Posterior cingulate gyrus (tissue), 11 donors: ENCODE measurements at places on chromosomes 7 and 10.

- peak; percentile 78 for DNase-seq
These were observed 7.3 kb downstream of the ATP6V1F start for GRCh38 chr7:128869944-128870285.

DNA sequence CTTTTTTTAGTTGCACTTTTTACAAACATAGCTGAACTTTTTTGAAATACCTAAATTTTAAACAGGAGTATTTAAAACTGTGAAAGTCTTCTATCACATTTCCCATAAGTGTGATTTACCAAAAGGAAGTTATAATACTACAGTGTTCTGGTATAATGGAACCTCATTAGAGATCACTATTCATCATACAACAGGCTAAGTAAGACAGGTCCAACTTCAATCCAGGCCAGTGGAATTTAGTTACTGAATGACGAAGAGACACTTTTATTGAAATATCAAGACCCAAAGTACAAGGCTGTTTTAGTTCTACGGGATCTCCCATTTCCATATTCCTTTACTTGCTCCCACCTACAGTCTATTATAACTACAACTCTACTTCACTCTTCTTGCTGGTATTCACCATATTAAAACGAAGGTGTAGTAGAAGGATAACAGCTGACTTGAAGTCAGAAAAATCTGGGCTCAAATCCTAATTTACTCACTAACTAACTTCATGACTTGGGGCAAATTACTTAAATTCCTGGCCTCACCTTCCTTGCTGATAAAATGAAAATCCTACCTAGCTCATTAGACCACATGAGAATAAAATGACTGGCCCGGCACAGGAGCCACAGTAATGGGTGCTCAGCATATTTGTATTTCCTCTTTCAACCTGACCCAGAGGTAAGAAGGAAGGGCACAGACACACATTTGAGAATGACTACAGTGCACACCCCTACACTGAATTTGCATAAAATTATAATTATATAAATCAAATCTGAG is 21.6 kb downstream of the GPAM start:
- no peak for DNase-seq

- no peak for DNase-seq
These were observed 99.8 kb downstream of the TCF7L2 start for GRCh38 chr10:113049881-113050280.

GRCh38 chr7:53246957-53247356 is 211.5 kb downstream of the POM121L12 start:
- DNase-seq, result no peak

DNA sequence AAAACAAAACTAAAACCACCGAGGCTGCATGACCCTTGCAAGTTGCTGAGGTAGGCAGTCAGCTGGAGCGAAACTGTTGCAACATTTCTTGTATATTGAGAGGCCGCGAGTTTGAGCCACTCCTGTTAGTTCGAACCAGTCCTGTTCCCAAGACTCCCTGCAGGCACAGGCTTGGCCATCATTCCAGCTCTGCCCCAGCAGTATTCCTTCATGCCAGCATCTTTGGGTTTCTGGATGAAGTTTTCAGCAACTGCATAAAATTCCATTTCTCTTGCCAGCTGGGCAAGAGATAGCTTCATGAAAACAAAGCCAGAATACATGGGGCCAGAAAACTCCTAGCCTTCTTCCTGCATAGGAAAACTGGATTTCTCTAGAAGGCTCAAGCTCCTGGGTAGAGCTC is 207.6 kb downstream of the FRMD4A start:
- no peak for DNase-seq

DNA sequence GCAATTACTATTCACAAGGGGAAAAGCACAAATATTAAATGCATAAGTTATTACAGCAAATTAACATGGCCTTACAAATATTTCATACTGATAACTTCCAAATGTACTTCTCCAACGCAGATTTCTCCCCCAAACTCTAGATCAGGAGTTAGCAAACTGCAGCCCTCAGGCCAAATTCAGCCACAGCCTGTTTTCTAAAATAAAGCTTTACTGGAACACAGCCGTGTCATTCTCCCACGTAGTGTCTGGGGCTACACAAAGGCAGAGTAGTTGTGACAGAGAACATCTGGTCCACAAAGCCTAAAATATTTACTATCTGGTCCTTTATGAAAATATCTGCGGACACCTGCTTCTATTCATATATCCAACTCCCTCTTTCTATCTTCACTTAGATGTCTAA is 151.8 kb upstream of the AHR start:
- DNase-seq, result no peak

DNA sequence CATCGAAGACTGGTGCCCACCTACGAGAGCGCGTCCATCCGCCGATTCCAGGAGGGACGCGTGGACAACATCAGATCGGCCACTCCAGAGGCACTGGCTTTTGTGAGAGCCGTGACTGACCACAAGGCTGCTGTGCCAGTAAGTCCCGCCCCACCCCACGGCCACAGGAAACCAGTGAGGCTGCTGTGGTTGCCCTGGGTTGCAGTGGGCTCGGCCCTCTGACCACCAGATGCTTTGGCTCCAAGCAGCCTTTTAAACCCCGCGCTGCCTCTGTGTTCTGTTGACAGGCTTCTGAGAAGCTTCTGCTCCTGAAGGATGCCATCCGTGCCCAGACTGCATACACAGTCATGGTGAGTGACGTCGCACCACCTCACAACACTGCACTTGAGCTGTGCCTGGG is 24.4 kb upstream of the C10orf53 start:
- DNase-seq, result no peak

- peak; percentile 30 for DNase-seq
These were observed 24.9 kb downstream of the SFR1 start for GRCh38 chr10:104146882-104147281.

- DNase-seq, result no peak
These were observed 544.2 kb upstream of the GALNT17 start for GRCh38 chr7:70587739-70588138.

- DNase-seq, result no peak
These were observed 8.9 kb downstream of the GLI3 start for GRCh38 chr7:42227936-42228591.

GRCh38 chr10:67401711-67402110 is 294.3 kb downstream of the CTNNA3 start:
- no peak for DNase-seq

DNA sequence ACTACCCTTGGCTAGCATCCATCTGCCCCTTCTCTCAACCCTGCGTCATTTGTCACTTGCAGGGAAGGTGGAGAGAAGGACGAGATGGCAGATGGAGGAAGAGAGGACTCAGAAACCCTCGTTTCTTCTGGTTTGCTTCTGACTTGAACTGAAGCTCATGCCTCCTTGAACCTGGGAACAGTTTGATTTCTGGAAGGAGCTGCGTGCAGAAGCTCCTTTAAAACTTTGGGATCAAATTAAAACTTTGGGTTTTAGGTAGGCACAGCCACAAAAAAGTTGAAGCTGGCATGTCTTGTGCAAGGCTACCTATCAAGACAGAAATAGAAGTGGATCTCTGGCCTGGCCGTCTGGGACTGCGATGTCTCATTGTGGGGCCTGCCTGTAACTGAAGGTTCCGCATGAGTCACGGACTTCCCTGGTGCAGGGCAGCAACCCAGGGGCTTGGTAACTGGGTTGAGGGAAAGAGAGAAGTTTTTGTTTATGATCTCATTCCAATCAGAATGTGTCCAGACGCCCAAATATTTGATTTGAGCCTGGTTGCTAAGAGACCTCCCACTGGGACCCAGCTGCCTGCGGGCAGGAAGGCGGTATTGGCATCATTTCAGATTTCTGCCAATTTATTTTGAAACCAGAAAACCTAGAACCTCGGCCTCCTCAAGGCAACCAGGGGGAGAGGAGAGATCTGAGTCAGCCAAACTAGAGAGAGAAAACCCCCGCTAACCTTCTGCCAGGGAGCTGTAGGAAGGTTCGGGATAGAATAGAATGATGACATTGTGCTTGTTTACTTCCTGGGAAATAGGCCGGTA is 15.8 kb upstream of the CAMK1D start:
- no peak for DNase-seq

GRCh38 chr7:155806096-155806871 is 6.0 kb downstream of the SHH start:
- DNase-seq, result no peak

- no peak for DNase-seq
These were observed 23.4 kb downstream of the PROSER2 start for GRCh38 chr10:11846542-11846941.

- DNase-seq, result no peak
These were observed 28.3 kb upstream of the KLF6 start for GRCh38 chr10:3813267-3813666.

- DNase-seq, result no peak
These were observed 124.3 kb upstream of the CACNA2D1 start for GRCh38 chr7:82567841-82568240.

GRCh38 chr10:117754770-117755658 is 212.5 kb downstream of the EMX2 start:
- no peak for DNase-seq

DNA sequence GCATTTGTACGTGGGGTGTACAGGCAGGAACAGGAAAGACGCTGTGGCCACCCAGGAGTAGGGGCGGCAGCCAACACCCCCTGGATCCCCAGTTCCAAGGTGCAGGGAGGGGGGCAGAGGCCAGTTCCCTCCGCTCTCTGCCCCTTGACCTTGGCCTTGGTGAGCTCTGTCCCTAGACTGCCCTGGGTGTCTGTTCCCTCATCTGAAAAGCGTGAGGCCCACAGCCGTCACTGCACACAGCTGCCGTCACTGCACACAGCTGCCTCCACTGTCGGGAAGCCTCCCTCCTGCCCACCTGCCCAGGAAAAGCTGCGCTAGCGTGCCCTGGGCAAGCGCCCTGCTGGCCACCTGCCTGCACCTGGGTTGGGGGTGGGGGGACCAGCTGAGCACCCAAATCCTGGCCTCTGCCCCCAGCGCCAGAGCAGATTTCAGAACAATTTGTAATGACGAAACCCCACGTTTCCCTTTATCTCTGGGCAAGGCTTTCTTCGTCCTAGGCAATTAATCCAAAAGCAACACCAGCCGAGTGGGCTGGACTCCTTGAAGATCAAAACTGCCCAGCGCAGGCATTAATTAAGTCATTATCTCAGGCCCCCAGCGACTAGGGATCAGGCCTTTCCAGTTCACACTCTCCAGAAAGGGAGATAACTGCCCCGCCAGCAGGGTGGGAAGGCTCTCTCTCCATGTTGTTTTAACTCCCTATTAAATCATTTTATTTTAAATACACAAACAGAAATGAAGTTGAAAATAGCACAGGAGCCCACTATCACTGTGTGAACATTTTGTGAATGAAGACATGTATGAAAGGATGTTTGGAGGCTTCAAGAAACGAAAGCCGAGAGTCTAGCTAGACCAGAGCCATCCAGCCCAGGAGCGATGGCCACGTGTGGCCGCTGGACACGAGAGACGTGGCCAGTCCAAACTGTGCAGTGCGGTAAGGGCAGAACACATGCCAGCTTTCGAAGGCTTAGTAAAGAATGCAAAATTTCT is 4.0 kb upstream of the PDGFA start:
- no peak for DNase-seq

DNA sequence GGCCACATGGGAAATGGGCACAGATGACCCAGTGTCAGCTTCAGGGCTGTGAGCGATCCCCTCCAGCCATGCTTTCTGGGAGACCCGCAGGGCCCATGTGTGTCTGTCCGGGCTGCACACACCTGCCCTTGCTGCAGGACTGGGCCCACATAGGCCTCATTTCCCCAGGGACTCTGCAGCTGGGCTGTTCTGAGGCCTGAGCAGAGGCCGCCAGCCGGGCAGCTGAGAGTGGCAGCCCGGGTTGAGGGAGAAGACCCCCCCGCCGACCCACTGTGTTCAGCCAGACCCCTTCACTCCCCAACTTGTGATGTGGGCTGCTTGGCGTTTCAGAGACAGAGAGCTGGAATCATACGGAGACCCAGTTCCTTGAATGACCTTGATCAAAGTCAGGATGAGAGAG is 50.1 kb upstream of the DPYSL4 start:
- DNase-seq, result no peak

GRCh38 chr7:46933596-46933995 is 648.3 kb downstream of the TNS3 start:
- DNase-seq, result no peak

DNA sequence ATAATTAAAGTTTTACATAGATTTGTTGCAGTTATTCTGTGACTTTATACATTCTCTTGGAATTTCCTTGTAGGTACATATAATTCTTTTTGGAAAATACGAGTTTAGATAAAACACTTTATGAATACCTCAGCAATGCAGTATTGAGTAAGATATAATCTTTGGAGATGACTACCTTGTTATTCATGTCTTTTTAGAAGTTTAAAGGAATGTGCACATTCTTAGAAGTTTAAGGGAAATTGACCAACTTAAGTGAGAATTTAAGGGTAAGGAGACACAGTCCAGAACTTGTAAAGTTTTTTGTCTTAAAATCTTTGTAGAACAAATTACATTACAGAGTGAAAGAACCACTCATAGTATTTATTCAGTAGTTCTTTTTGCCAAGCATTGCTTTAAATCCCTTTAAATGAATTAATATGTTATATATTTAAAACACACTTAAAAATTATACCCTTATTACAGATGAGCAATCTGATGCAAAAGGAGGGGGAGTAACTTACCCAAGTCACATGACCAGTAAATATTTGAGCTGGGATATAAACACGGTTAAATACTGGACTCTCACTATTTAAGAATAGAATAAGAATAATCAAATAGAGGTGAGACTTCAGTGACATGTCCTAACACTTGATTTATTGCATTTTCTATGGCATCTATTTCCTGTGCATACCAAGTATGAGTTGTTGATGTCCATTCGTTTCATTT is 139.5 kb upstream of the FERD3L start:
- no peak for DNase-seq

DNA sequence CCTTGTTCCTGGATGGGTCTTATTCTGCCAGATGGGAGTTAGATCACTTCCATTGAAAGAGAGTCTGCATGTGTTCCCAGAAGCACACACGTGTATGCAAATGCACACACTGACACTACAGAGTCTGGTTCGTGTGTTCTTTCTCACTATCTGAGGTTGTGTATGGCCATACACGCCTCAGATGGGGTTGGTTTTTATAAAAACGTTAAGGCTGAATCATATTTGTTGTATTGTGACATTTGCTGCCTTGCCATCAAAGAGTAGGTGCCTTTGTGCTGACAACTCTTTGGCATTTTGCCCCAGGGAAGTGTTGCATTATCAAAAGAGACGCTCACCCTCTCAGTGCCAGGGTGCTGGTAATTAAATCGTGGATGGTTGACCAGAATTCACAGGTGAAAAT is 37.7 kb upstream of the HDAC9 start:
- DNase-seq, result no peak

DNA sequence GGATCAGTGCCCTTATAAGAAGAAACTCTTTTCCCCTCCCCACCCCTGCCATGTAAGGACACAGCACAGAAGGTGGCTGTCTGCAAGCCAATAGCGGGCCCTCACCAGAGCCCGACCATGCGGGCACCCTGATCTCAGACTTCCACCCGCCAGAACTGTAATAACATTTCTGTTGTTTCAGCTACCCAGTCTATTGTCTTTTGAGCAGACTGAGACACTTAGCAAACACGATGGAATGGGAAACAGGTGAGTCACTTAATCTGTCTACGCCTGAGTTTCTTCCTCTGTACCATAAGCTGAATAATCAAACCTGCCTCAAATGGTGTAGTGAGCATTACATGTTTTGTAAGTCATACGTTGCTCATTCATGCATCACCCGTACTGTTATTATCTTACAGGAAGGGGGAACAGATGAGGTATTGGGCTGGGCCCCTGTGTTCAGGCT is 58.2 kb downstream of the STRA8 start:
- no peak for DNase-seq
